ENCODE measurements at places on chromosomes 13 and 19. TPM values are rescaled to one million over a fixed set of nuclear protein-coding genes. Genes with fewer than 3 reads are reported as not detected.
A peak's percentile ranks its signal among the peaks of the same experiment; 100 is the strongest.

DNA sequence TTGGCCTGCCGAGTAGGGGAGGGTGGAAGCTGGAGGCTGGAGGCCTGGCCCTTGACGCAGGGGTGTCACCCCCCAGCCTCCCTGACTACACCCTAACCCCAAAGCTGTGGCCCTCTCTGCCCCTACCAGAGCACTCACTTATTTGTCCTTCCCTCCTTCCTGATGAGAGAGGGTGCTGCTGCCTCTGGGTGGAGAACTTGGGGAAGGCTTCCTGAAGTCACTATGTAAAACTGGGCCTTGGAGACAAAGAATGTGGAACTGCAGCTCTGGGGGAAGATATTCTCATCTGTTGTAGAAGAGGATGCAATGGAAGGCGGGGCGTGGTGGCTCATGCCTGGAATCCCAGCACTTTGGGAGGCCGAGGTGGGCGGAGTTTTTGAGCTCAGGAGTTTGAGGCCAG lies 485.2 kb downstream of the ZNF536 start:
- no peaks in the 10 kb centered on the region for H3K36me3 ChIP-seq
- DNase-seq = no peak
- no peaks in the 10 kb centered on the region for H3K27me3 ChIP-seq
- H3K27ac ChIP-seq = no peak overlapping the region

- H3K36me3 ChIP-seq = no peaks in the 10 kb centered on the region
- no peak for DNase-seq
- H3K27ac ChIP-seq = no peak overlapping the region
- no peaks in the 10 kb centered on the region for H3K27me3 ChIP-seq
Measured at GRCh38 chr13:62875118-62875640, 1459.5 kb upstream of the PCDH20 start.

The ZNF627 gene
- total RNA-seq = 16.6 TPM

DNA sequence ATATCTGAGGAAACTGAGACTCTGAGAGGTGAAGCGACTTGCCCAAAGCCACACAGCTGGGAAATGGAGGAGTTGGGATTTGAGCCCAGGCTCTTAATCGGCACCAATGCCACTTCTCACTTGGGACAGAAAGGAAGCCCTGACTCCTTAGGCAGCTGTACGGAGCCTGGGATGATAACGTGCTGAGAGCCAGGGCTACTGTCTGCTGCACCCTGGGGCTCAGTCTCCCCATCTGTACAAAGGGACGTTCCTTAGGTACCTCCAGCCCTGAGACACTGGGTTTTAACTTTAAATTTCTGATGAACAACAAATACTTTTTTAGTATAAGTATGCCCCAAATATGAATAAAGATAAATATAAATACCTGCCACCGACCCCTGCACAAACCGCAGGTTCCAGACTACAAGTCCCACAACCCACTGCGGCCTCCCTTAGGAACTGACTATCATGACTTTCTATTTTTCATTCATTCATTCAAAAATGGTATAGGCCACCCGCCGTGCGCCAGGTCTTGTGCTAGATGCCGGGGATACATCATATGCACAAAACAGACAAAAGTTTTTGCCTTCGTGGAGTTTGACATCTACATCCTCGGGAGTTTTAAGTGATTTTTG lies 776 bp upstream of the NCLN start:
- peaks cover 20% of the 10 kb centered on the region for H3K4me1 ChIP-seq
- no peaks in the 10 kb centered on the region for H3K36me3 ChIP-seq
- DNase-seq = no peak
- H3K27me3 ChIP-seq = no peaks in the 10 kb centered on the region
- H3K27ac ChIP-seq = peak overlapping the region; percentile 84

- no peaks in the 10 kb centered on the region for H3K27me3 ChIP-seq
- no peak overlapping the region for H3K27ac ChIP-seq
- no peak for DNase-seq
Measured at GRCh38 chr13:45748941-45749759, 47.0 kb downstream of the CBY2 start.

The EMC10 gene
- 139 TPM for total RNA-seq

The ZNF665 gene
- 5.5 TPM for total RNA-seq

The SPRY2 gene
- 18.2 TPM for total RNA-seq

DNA sequence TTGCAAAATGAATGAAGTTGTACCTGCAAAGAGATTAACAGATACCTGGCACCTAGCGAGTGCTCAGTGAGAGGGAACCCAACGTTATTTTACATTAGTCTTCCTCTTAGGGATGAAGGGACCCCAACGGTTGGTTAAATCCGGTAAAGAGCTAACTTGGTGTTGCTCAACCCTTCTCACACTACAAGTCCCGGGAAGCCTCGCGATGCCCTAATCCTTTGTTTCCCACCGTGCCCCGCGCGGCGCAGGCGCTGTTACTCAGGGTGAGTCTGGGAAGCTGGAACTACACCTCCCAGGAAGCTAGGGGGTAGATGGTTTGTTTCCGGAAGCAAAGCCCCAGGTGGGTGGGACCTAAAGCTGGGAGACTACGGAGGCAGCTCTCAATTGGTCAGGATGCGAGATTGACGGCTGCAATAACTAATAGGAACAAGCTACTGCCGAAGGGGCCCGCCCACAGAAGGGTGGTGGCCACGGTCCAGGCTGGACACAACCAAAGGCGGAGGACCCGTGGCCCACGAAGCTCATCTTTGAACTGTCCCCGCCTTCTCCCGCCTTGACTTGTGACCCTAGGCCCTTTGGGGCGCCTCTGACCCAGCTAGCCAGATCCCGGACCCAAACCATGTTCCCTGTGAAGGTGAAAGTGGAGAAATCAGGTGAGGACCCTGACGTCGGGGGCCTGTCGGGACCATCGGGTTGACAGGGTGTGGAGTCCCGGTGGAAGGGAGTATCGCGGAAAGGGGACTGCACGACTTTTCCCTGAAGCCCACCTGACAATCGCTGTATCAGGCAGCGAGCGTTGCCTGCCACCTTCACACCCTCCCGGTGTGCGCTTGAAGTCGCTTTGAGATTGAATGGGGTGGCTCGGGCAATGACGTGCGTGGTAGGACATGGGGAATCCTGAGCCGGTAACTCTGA lies at the start of gene LIN37:
TSS of gene LIN37 (plus strand) at position 471 of the 915 bp plus-strand sequence. CDS start at position 620, 149 bp downstream.
- no peaks in the 10 kb centered on the region for H3K36me3 ChIP-seq
- peak within 1 kb of the TSS; percentile 67 for H3K27ac ChIP-seq
- H3K4me1 ChIP-seq = peaks cover 40% of the 10 kb centered on the region

DNA sequence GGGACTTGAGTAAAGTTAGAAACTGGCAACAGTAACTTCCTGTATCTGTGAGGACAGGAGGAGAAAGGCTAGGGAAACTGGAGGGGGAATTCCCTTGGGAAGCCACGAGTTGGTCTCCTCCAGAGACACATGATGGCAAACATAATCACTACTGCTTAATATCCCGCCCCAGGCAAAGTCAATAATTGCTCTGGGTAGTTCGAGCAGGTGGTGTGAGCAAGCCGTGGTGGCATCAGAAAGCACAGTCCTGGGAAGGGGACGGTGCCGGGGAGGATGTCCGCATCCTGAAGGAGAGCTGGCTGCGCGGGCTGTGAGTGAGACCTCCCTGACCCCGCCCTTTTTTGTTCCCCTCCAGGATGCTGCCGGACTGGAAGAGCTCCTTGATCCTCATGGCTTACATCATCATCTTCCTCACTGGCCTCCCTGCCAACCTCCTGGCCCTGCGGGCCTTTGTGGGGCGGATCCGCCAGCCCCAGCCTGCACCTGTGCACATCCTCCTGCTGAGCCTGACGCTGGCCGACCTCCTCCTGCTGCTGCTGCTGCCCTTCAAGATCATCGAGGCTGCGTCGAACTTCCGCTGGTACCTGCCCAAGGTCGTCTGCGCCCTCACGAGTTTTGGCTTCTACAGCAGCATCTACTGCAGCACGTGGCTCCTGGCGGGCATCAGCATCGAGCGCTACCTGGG lies 1.4 kb downstream of the FFAR2 start:
- no peak overlapping the region for H3K4me3 ChIP-seq
- no peak overlapping the region for H3K27ac ChIP-seq
- no peaks in the 10 kb centered on the region for H3K4me1 ChIP-seq
- H3K27me3 ChIP-seq = no peaks in the 10 kb centered on the region

- H3K27me3 ChIP-seq = no peaks in the 10 kb centered on the region
- peak; percentile 95 for DNase-seq
- H3K36me3 ChIP-seq = peaks cover 15% of the 10 kb centered on the region
Measured at GRCh38 chr19:3387645-3388589, 21.5 kb downstream of the NFIC start.

- no peak overlapping the region for H3K4me3 ChIP-seq
- DNase-seq = no peak
- peaks cover 55% of the 10 kb centered on the region for H3K4me1 ChIP-seq
- no peaks in the 10 kb centered on the region for H3K27me3 ChIP-seq
Measured at GRCh38 chr19:35006342-35006998, 6.3 kb downstream of the GRAMD1A start.

DNA sequence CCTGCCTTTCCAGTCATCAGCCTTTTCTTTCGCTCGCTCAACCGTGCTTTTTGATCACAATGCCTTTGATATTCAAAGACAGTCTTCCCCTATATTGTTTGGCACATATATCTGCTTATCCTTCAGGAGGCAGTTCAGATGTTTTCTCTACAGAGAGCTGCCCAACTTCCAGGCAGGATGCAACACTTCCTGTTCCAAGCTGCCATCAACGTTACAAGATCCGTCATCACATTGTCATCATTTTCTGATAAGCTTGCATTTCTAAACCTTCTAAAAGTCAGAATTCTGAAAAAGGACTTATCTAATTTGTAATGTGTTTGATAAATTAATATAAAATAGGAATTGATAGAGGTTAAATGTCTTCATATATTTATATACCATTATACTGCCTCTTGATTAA lies 574.2 kb downstream of the TBC1D4 start:
- H3K27me3 ChIP-seq = no peaks in the 10 kb centered on the region
- H3K27ac ChIP-seq = no peak overlapping the region
- no peak for DNase-seq
- H3K4me3 ChIP-seq = no peak overlapping the region

The ZNF575 gene
- total RNA-seq = 0.27 TPM

The P2RY11 gene
- 6.9 TPM for total RNA-seq

DNA sequence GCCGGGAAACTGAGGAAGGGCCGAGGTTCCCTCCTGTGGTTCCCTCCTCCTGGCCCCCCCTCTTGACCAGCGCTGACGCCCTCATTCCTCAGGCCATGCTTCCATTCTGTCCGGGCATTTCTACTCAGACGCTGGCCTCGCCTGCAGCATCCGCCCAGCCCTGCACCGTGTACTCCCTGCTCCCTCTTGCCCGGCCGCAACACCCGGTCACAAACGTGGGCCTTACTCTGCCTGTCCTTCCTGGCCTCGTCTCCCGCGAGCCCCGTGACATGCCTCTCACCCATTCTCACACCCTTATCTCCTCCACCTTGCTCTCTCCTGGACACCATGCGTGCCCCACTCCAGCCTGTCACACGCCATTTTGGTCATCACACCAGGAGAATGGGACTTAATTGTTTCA lies 11.3 kb downstream of the HDGFL2 start:
- H3K36me3 ChIP-seq = no peaks in the 10 kb centered on the region
- H3K4me3 ChIP-seq = no peak overlapping the region
- no peak for DNase-seq
- no peak overlapping the region for H3K27ac ChIP-seq
- H3K4me1 ChIP-seq = no peaks in the 10 kb centered on the region

DNA sequence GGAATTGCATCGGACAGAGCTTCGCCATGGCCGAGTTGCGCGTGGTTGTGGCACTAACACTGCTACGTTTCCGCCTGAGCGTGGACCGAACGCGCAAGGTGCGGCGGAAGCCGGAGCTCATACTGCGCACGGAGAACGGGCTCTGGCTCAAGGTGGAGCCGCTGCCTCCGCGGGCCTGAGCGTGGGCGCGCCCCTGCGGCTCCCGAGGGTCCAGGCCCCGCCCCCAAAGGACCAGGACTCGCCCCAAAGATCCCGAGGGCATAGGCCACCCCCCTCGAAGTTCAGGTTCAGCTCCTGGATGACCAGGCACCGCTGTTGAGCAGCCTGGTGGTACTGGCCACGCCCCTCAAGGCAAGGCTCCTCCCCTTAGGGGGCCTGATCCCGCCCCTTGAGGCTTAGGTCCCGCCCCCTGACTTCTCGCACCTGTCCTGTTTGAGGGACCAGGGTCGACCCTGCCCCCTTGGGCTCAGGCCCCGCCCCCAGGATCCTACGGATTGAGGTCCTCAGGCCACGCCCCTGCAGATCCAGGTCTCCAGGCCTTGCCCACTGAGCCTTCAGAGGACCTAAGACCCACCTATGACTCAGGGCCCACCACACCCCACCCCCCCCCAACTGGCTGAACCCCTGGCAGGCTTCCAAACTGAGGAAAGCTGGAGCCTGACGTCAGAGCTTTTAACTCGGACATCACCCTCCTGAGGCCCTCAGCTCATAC lies 43.1 kb downstream of the CYP4F22 start:
- no peak for DNase-seq
- peaks cover 12% of the 10 kb centered on the region for H3K4me1 ChIP-seq
- no peak overlapping the region for H3K27ac ChIP-seq
- H3K36me3 ChIP-seq = no peaks in the 10 kb centered on the region

GRCh38 chr19:5083547-5083965 lies 114.6 kb downstream of the KDM4B start:
- no peak overlapping the region for H3K4me3 ChIP-seq
- peak; percentile 64 for DNase-seq
- H3K27ac ChIP-seq = peak overlapping the region; percentile 69
- H3K36me3 ChIP-seq = peaks cover 49% of the 10 kb centered on the region
- H3K27me3 ChIP-seq = no peaks in the 10 kb centered on the region

DNA sequence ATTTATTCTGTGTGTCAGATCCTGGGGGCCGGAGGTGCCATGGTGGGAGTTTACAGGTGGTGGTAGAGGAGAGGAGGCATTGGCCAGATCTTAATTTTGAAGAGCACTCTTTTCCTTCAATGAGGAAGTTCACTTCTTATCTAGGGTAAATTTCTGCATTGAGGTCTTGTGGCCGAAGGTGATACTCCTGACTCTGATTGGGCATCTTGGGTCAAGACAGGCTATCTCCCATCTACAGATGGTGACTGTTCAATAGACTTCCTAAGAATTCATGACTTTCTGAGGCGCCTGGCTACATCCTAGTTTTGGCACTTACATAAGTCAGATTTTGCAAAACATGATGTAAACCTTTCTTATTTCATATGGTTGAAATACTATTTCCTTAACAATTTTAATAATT lies 135.2 kb downstream of the SUCLA2 start:
- H3K27me3 ChIP-seq = no peaks in the 10 kb centered on the region
- DNase-seq = no peak
- H3K4me3 ChIP-seq = no peak overlapping the region
- H3K4me1 ChIP-seq = no peaks in the 10 kb centered on the region

The CYP2S1 gene
- total RNA-seq = 3.7 TPM

GRCh38 chr13:55577082-55577846 lies 1563.5 kb upstream of the PRR20A start:
- H3K4me1 ChIP-seq = no peaks in the 10 kb centered on the region
- no peak overlapping the region for H3K27ac ChIP-seq
- H3K36me3 ChIP-seq = no peaks in the 10 kb centered on the region

All from adrenal gland (tissue), 19 donors.